ENCODE measurements at places on chromosomes 5 and 9.

GRCh38 chr5:179879003-179879689, 20.5 kb upstream of the MRNIP start:
- DNase-seq, result no peak

GRCh38 chr9:72139226-72139625, 10.0 kb upstream of the GDA start:
- DNase-seq, result no peak

DNA sequence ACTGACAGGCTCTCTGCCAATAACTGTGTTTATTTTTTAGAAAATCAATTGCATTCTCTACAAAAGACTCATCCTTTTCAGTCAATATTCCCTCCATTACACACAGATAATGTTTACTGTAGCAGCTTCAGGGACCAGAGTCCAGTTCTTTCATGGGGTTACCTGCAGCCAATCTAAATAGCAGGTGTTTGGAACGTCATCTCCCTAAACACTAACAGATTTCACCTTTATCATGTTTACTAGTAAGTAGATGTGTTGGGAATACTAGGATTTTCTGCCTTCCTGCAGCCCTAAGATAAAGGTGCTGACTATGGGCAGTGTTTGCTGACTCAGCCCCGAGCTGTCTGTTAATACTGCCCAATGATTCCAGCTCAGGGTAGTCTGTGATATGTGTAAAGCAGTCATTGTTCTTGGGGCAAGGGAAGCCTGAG, 447.0 kb downstream of the KIF4B start:
- no peak for DNase-seq

- DNase-seq, result no peak
Measured at GRCh38 chr5:60551829-60552228, 148.1 kb downstream of the DEPDC1B start.

DNA sequence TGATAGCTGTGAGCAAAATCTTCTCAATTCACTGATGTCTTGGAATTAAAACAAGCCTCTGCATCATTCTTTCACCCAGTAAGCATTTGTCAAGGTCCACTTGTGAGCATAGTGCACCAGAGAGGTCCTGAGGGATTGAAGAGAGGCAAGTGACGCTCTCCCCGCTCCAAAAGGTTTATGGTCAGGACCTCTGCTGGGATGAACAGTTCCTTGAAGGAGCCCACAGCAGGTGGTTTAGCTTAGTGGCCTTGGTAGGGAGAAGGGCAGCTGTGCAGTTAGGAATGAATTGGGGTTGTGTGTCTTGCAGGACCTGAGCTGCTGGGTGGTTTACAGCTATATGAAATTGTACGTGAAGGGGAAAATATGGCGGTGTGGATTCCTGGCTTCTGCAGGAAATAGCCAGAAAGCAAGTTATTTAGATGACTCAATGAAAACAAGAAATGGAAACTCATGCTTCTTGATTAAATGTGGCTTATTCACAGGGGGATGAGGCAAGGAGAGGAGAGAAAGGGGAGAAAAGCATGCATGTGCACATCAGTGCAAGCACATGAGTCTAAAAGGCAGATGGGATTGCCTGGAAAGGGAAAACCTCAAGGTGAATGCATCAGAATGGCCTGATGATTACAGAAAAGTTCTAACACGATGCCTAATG, 42.0 kb downstream of the SUB1 start:
- no peak for DNase-seq

DNA sequence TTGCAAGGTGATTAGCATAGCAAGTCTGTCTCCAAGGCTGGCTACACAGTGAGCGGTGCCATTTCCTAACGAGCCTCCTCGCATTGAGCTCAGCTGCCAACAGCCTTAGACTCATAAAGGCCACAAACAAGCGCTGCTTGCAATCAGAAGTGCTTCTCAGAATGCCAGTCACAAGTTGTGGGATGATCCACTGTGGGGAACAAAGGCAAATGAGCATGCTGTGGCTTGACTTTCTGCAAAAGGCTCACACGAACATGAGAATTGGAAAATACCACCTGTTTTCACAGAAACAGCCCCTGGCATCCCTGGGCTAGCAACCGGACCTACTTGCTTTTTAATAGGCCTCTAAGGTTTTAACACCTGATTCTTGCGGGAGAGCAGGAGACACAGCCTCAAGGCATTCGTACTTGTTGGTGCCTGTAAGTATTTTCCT, 215.5 kb downstream of the FANCC start:
- no peak for DNase-seq

DNA sequence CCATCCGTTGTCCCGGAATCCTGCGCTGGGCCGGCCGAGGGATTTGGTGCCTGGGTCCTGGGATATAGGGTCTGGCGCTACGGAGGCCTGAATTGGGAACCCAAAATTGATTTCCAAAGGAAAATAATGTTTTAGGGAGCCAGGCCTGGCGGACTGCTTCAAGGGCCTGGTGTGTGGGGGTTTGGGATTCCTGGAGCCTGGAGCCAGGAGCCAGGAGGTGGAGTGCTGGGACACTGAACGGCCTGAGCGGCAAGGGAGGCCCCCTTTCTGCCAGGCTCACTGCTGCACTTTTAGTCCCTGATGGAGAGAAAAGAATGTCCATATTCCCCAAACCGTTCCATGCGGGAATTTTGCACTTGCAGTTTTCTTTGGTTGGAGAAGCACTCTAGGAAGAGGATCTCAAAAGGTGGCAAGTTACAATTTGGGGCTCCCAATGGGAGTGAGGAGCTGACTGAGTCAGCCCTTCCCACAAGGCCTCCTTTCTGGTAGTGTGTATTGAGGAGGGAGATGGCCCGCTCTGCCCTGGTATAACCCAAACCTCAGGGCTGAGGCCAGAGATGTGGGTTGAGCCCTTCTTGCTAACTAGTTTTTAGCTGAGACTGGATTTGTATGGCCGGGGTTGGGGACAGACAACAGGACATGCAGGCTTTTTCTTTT, 2.2 kb downstream of the LMX1B start:
- DNase-seq, result no peak

GRCh38 chr9:91500509-91501014, 76.9 kb upstream of the NFIL3 start:
- no peak for DNase-seq

DNA sequence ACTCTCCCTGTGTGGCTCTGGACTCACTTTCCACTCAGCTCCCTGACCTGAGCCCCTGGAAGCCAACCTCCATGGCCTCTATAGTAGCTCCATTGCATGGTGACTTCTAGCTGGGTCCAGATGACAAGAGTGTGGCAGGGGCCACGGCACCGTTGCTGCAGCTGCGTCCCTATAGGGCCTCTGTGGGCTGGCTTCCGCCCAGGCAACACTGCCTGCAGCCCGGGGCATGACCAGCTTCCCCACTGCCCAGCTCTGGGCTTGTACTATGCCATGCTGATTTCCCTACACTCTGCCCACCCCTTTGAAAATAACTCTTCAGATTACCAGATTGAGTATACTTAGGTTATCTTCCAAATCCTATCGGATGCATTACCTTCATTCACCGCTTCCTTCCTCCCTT, 73.8 kb upstream of the NEURL1B start:
- DNase-seq, result no peak

- DNase-seq, result no peak
Measured at GRCh38 chr5:96657068-96657467, 5.1 kb upstream of the CAST start.

DNA sequence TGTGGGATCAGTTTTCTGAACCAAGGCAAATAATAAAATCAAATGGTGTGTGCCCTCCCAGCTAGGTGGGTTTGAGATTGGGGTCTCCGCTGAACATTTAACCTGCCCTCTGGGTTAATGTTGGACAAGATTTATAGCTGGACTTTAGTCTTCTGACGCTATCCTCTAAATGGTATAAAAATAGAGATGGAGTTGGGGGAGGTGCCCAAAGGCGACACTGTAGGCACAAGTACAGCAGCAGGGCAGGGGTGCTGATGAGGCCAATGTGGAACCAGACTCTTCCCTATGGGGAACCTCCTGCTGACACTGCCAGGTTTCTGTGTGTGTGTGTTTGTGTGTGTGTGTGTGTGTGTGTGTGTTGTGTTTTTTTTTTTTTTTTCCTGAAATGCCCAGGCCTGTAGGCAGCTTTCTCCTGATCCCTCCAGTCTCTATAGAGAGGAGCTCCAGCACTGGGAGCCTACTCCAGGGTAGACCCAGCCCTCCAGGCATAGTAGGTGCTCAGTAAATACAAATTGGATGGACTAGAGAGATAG, 37.9 kb downstream of the PCDH1 start:
- no peak for DNase-seq
